Activated naive CD4-positive, alpha-beta T cell (primary cell): ENCODE measurements at places on chromosomes 16 and 17.

DNA sequence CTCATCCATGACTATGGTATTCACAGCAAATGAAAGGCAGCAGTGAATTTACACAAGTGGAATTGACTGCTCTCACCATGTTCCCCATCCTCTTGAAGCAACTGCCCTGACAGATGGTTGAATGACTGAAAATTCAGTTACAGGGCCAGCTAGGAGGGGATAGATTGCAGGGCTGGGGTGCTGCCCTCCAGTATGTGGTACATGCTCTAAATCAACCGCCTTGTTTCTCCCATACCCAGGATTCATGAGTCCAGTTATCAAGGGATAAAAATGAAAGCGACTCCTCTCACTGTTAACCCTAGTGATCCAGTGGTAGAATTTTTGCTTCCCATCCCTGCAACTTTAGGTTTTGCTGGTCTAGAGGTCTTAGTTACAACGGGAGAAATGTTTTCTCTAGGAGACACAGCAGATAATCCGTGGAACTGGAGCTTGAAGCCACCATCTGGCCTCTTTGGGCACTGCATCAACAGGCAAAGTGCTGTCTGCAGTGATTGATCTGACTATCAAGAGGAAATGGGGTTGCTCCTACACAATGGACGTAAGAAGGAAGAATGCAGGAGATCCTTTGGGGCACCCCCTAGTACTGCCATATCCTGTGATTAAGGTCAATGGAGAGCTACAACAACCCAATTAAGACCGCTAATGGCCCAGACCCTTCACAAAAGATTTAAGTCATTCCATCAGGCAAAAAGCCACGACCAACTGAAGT is 32.0 kb downstream of the SCPEP1 start:
- peak; percentile 5 for DNase-seq

- peak; percentile 61 for DNase-seq
These were observed 1.0 kb upstream of the HEXIM2 start for GRCh38 chr17:45160447-45161287.

GRCh38 chr17:72063262-72063661 is 57.6 kb upstream of the SOX9 start:
- DNase-seq, result no peak

GRCh38 chr16:82389956-82390650 is 220.1 kb upstream of the MPHOSPH6 start:
- DNase-seq, result no peak

GRCh38 chr17:78609191-78609641 is 32.0 kb upstream of the DNAH17 start:
- no peak for DNase-seq

GRCh38 chr17:11996722-11997146 is 541 bp downstream of the ZNF18 start:
- DNase-seq, result no peak

DNA sequence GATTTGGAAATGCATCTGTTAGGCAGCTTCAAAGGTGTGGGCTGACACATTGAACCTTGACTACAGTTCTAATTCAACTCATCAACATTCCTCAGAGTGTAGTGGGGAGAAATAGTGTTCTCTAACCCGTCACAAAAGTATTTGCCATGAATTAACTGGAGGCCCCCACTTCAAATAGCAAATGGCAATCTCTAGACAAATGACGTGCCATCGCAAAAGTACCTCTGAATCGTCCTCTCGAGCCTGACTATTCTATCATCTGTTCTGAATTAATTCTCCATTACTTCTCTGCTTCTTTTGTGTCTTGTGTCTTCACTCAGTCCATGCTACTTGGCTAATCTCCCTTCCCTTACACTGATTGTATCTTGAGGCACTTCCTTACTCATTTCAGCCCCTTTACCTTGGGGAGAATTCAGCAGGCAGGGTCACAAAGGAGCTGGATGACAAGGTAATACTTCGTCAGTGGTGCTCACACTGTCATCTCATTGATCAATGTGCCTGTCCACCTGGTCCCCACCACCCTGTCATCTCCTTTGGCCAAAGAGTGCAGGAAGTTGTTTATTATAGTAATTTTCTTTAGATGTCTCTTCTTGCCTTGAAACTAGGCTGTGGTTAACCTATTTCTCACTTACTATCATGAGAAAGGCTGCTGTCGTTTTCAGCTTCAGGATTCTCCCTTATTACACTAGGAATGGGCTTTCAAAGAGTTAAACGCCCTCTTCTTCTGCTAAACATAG is 108.4 kb downstream of the SYCE1L start:
- DNase-seq, result no peak

DNA sequence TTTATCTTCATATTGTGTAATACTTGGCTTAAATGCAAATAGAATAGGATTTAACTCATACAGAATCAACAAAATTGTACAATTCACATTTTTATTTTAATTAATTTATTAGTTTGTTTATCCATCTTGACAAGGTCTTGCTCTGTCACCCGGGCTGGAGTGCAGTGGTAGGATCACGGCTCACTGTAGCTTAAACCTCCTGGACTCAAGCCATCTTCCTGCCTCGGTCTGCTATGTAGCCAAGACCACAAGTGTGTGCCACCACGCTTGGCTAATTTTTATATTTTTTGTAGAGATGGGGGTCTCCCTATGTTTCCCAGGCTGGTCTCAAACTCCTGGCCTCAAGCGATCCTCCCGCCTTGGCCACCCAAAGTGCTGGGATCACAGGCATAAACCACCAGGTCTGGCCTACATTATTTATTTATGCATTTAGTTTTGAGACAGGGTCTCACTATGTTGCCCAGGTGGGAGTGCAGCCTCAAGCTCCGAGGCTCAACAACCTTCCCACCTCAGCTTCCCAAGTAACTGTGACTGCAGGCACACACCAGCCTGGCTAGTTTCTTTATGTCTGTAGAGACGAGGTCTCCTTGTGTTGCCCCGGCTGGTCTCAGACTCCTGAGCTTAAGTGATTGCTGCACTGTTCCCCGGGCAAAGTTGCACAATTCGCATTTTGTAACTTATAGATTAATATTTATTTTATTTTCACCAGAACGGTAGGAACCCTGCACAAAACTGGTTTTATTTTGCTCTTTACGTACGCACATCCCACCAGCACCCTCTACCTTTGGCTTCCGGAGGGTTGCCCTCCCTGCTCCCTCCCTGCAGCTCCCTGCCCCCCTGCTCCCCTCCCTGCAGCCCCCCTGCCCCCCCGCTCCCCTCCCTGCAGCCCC is 4.9 kb downstream of the DPEP1 start:
- no peak for DNase-seq

GRCh38 chr17:17710728-17711541 is 29.7 kb downstream of the RAI1 start:
- DNase-seq, result no peak

DNA sequence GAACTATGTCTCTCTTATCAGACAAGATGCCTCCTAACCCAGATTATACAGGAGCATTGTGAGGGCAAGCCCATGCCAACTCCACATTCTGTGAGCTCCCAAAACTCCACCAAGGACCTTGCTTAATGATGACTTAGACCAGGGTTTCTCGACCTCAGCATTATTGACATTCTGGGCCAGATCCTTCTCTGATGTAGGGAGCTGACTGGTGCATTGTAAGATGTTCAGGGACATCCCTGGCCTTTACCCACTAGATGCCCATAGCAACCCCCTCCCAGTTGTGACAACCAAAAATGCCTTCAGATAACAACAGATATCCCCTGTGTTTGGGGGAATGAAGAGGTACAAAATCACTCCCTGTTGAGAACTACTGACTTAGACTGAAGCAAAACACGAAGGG is 43.6 kb downstream of the HOXB1 start:
- DNase-seq, result no peak

DNA sequence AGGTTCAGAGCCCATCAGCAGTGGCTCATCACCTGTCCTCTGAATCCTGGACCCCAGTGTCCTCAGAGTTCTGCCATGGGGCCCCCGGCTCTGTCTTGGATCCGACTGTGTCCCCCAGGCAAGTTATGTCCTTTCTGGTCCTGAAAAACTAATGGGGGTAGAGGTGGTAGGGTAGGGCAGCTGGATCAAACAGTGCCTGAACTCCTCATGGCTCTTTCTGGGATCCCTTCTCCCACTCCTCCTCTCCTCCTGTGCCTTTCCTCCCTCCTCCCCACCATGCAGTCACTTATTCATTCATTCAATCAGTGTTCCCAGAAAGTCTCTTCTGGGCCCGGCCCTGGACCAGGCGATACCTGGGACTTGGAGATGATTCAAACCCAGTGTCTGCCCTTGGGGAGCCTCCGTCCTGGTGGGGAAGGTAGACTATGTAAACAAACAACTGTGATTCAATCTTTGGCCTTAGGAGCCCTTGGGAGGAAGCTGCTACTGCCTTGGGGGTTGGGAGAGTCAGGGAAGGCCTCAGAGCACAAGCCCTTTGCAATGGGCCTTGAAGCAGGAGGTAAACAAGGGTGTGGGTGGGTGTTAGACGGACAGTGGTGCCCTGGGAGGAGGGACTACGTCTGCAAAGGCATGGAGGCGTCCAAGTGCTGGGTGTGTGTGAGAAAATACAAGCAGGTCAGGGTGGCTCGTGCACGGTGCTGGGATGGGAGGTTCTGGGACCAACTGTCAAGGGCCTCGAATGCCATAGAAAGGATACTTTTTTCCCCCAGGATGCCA is 6.4 kb upstream of the FAM83G start:
- no peak for DNase-seq

DNA sequence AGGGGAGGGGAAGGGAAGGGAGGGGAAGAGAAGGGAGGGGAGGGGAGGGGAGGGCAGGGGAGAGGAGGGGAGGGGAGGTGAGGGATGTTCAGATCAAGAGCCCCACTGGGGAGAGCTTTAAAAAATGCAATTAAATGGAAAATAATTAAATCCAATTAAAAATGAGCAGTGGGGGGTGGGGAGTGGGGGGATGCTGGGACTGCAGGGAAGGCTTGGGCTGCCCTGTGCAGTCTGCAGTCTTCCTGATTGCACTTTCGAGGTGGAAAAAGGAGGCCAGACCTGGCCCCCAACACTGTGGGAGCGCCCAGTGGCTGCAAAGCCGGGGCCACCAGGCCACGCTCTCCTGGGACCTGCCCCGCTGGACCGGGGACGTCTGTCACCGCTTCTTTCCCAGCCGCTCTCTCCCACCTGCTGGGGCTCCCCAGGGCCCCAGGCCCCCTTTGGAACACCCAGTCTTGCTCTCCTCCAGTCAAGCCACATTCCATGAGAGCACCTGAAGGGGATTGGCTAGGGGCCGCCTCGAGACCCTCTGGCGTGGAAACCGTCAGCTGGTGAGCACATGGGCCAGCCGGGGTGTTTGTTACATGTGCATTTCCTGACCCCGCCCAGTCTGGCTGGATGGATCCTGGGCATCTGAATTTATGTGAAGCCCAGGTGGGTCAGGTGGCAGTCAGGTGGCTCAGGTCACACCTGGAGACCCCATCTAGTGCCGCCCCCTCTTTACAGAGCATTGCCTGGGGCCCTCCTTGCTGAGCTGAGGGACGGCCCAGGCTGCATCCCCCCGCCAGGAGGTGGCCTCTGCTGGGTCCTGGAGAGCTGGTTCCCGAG is 37.6 kb upstream of the CBFA2T3 start:
- DNase-seq, result no peak

DNA sequence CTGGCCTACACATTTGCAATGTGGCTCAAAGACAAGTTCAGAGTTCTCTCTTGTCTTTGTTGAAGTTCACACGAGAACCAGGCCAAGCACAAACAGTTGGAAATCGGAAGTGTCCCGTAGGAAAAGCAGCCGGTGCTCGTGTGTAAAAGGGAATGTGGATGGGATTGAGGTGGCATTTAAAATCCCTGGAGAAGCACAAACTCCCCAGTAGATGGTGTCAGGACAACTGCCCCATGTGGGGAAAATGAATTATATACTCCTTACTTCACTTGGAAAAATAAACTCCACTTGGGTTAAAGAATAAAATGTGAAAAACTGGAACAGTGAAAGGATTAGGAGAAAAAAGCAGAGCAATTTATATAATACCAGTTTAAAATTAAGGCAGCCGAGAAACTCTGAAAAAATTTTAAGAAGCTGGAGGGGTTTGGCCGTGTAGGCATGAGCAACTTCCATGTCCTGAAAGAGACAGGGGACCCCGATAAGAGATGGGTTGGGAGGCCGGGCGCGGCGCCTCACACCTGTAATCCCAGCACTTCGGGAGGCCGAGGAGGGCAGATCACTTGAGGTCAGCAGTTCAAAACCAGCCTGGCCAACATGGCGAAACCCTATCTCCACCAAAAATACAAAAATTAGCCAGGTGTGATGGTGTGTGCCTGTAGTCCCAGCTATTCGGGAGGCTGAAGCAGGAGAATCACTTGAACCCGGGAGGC is 28.1 kb downstream of the CBFA2T3 start:
- no peak for DNase-seq

DNA sequence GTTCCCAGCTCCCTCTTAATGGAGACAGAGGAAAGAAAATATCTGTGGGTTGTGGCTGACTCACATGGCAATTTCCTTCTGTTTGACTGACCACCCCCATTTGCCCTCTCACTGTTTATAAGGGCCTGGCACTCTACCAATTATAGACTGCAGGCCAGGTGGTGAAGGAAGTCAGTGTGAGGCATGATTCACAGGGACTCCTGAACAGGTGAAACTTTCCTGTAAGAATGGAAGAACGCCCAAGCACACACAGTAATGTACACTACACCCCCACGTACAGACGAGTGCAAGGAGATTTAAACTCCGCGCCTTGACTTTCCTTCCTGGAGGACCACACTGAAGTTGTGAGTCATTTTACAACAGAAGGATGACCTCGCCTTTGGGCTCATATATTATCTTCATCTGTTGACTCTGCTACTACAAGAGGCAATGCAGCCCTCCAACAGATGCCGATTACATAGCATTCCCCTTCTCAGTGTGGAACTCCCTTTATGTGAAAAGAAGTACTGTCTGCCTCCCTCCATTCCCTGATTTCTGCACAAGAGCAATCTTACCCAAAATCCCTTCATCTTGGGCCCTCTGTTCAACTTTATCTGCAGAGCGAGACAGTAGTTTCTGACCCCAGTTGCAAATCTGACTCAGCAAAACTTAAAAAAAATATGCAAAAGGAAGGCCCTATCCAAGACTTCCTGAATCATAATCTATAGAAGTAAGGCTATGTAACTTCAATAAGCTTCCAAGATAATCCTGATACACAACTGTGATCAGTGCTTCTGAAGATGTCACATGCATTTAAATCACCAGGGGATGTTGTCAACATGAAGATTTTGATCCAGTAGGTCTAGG is 163.6 kb downstream of the SHISA6 start:
- DNase-seq, result no peak
